Skeletal muscle cell (primary cell): ENCODE measurements at places on chromosomes 11 and 22.

- no peak for DNase-seq
These were observed 81.9 kb upstream of the WNT7B start for GRCh38 chr22:46058591-46059519.

DNA sequence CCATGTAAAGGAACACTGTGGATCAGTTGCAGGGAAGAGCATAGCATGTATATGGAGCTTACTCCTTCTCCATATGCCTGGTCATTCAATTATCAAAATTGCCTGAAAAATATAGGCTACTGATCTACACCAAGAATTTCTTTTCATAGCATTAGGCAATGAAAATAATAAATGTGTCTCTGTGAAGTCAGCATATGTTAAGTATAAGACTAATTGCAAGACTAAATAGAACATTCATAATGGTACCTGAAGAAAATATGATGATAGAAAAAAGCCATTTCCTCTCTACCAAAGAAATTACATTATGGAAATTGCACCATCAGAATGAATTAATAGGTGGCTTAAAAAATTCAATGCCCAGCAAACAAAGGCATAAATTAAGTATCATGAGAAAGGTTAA, 584.7 kb downstream of the NELL1 start:
- DNase-seq: no peak

GRCh38 chr11:22197139-22198005, 4.5 kb downstream of the ANO5 start:
- no peak for DNase-seq

GRCh38 chr22:25753252-25753651, 11.3 kb downstream of the MYO18B start:
- DNase-seq: no peak

DNA sequence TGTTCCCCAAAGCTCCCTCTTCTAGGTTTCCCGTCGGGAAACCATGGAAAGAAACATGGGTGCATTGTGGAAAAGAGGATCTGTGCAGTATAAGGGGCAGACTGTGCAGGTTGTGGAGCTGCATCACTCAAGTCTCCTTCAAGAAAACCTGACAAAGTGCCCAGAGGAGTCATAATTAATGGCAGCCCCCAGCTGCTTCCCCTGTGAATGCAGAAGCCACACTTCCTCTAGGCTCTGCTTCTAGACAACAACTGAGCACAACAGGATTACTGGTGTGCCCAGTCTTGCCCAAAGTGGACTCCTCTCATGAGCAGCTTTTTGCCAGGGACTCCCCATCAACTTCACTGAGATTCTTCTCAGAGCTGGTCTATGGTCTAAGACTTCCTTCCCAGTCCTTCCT, 42.6 kb upstream of the SCUBE2 start:
- no peak for DNase-seq

- no peak for DNase-seq
These were observed 22.6 kb downstream of the GDPD4 start for GRCh38 chr11:77278595-77279506.

- no peak for DNase-seq
These were observed 57.8 kb downstream of the MED15 start for GRCh38 chr22:20565079-20565734.

DNA sequence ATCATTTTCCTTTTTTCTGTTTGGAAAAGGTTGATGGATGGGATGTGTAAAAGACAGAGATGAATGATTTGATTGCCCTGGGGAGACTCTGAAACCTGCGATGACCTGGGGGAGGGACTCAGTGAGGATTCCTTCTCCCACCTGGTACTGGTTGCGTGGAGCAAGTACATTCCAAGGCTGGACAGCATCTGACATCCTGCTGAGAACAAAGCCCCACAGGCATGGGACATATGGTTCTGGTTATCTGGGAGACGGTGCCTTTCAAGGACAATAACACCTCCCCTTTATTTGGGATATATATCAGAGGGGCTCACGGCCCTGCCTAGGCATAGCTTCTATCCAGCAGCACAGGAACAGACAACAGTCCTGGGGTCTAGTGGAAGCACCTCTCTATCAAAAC, 527.8 kb downstream of the METTL15 start:
- no peak for DNase-seq
